Spleen (tissue), 13 donors: ENCODE measurements at places on chromosomes 2 and 18. TPM values are rescaled to one million over a fixed set of nuclear protein-coding genes. Genes with fewer than 3 reads are reported as not detected.

DNA sequence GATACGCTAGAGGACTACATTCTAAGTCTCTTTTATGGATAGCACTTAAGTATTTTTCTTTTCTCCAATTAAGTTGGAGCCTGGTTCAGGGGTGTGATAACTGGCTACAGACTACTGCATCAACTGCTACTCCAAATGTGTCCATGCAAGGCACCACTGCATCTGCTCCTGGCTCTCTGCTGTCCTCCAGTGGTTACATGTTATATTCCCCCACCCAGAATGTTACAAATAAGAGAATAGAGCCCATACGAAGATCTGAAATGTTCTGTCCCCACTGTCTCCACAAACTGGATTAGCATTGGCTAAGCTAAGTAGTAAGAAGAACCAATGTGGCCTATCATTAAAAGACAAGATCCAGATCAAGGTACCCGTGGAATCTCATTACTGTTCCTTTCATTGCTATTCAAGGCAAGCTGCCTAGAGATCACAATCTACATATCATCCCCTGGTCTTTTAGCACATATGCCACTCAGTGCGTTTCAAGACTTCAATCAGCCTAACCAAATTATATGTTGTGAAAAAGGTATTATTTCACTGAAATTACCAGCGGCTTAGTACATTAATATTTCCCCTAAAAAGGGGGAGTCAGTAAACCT, 308.3 kb upstream of the SLC8A1 start:
- DNase-seq, result no peak
- H3K27ac ChIP-seq, result no peak overlapping the region
- no peaks in the 10 kb centered on the region for H3K36me3 ChIP-seq
- H3K27me3 ChIP-seq, result no peaks in the 10 kb centered on the region
- H3K4me1 ChIP-seq, result no peaks in the 10 kb centered on the region
- no peak overlapping the region for H3K4me3 ChIP-seq

- H3K4me3 ChIP-seq, result no peak overlapping the region
- no peaks in the 10 kb centered on the region for H3K36me3 ChIP-seq
- H3K4me1 ChIP-seq, result no peaks in the 10 kb centered on the region
- H3K27ac ChIP-seq, result no peak overlapping the region
These were observed 589.5 kb upstream of the NXPH2 start for GRCh38 chr2:139369423-139370409.

- H3K36me3 ChIP-seq, result no peaks in the 10 kb centered on the region
- H3K27ac ChIP-seq, result no peak overlapping the region
- no peak for DNase-seq
- no peaks in the 10 kb centered on the region for H3K4me1 ChIP-seq
These were observed 101.0 kb downstream of the ALPK2 start for GRCh38 chr18:58527952-58528287.

DNA sequence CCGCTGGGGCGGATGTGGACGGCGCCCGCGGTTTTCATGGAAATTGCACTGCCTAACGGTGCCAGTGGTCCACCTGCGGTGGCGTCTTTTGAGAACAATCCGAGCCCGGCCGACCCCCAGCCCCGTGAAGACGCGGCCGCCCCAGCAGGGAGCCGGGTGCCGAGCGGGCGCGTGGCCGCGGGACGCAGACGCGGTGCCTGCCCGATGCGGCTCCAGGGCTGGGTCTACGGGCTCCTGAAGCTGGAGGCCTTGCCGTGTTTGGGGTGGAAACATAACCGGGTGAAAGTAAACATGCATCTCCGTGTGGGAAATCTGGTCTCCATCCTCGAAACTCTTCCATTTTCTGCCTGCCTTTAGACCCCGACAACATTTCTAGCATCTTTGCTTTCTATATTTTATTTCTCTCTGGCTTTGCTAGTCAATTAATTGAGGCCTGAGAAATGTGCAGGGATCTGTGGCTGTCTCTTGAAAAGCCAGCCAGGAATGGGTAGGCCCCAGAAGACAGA, 572 bp downstream of the INPP4A start:
- H3K27ac ChIP-seq, result peak overlapping the region; percentile 92
- peaks cover 55% of the 10 kb centered on the region for H3K4me1 ChIP-seq
- H3K36me3 ChIP-seq, result no peaks in the 10 kb centered on the region

- no peak overlapping the region for H3K4me3 ChIP-seq
- H3K27ac ChIP-seq, result no peak overlapping the region
- H3K4me1 ChIP-seq, result no peaks in the 10 kb centered on the region
- H3K36me3 ChIP-seq, result no peaks in the 10 kb centered on the region
These were observed 112.4 kb upstream of the DDX18 start for GRCh38 chr2:117702098-117702497.

DNA sequence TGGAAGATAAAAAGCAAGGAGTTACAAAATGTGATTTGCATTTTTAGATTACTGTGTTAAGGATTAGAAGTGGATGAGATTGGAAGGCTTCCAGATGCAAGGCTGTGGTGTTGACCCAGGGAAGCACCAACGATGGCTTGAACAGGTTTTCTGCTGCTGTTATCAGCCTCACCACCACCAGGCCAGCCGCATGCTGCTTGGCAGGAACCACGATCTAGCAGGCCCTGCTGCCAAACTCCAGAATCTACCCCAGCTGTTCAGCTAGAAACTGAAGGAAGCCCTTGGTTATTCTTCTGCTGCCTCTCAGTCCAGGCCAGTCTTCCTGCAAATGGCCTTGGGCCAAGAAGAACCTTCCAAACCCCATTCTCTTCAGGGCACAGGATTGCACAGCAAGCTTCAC, 133.9 kb downstream of the MTCL1 start:
- no peak for DNase-seq
- H3K27me3 ChIP-seq, result no peaks in the 10 kb centered on the region
- no peak overlapping the region for H3K4me3 ChIP-seq
- no peaks in the 10 kb centered on the region for H3K4me1 ChIP-seq
- H3K36me3 ChIP-seq, result no peaks in the 10 kb centered on the region

DNA sequence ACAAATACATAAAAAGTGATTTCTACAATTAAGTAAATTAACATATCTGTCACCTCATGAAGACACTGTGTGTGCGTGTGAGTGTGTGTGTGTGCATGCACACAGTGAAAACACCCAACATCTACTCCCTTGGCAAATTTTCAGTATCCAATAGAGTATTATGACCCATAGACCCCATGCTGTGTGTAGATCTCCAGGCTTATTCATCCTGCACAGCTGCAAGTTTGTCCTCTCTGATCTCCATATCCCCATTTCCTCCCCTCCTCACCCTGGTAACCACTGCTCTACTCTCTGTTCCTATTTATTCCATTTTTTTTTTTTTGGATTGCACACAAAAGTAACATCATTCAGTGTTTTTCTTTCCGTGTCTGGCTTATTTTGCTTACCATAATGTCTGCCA, 391.0 kb downstream of the SOX11 start:
- H3K4me1 ChIP-seq, result no peaks in the 10 kb centered on the region
- no peak overlapping the region for H3K4me3 ChIP-seq
- H3K36me3 ChIP-seq, result no peaks in the 10 kb centered on the region
- no peaks in the 10 kb centered on the region for H3K27me3 ChIP-seq
- DNase-seq, result no peak

DNA sequence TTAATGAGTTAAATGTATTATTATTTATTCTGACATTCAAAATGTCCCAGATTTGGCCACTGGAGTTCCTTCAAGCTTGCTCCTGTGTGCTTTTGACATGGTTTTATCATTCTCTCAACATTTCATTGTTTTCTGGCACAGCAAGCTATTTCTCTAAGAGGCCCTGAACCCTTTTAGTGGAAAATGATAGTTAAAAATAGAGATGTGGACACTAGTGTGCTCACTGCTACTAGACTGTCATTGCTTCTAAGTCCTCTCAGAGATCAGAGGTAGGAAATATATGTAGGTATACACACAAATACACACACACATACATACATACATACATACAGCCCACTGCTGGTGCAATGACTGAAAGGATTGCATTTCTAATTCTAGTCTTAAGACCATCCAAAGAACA, 25.5 kb downstream of the WDPCP start:
- no peaks in the 10 kb centered on the region for H3K4me1 ChIP-seq
- H3K27ac ChIP-seq, result no peak overlapping the region
- H3K4me3 ChIP-seq, result no peak overlapping the region
- no peaks in the 10 kb centered on the region for H3K27me3 ChIP-seq
- no peak for DNase-seq

DNA sequence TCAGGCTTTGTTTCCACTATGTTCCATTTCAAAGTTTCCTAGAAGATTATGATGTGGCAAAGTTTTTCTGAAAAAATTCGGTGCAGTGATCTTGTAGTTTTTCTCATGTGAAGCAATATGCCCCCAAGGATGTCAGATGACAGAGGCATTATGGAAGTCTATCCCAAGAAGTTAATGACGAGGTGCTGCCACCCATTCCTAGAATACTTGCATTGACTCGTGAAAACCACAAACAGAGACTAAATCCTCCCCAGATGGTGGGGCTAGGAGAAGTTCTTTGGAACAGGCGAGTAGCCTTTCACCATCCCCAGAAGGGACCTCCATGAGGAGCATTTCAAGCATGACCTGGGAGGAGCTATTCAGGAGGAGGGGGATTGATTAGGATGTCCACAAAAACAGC, 40.2 kb upstream of the COPS8 start:
- H3K27ac ChIP-seq, result no peak overlapping the region
- H3K4me3 ChIP-seq, result no peak overlapping the region
- no peak for DNase-seq
- H3K36me3 ChIP-seq, result no peaks in the 10 kb centered on the region

DNA sequence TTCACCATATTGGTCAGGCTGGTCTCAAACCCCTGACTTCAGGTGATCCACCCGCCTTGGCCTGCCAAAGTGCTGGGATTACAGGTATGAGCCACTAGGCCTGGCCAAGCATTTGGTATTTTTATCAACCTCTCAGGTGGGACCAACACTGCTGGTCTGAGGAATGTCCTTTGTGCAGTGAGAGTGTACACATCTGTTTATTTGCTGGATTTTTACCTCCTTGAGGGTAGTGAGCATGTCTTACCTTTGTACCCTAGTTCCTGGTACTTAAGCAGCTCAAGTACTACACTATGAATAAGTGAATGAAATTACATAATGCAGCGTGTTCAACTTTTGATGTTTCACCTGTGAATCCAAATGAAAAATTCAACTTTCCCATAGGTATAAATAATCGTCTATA, 29.8 kb downstream of the SOS1 start:
- H3K27ac ChIP-seq, result no peak overlapping the region
- no peak for DNase-seq
- no peaks in the 10 kb centered on the region for H3K27me3 ChIP-seq
- H3K36me3 ChIP-seq, result no peaks in the 10 kb centered on the region
- H3K4me1 ChIP-seq, result peaks cover 20% of the 10 kb centered on the region

GRCh38 chr2:181857483-181857882, 34.0 kb upstream of the ITPRID2 start:
- no peaks in the 10 kb centered on the region for H3K27me3 ChIP-seq
- no peak overlapping the region for H3K27ac ChIP-seq
- H3K36me3 ChIP-seq, result no peaks in the 10 kb centered on the region
- no peaks in the 10 kb centered on the region for H3K4me1 ChIP-seq
- DNase-seq, result no peak

- peaks cover 9% of the 10 kb centered on the region for H3K27me3 ChIP-seq
- no peaks in the 10 kb centered on the region for H3K36me3 ChIP-seq
- H3K4me3 ChIP-seq, result no peak overlapping the region
- H3K4me1 ChIP-seq, result no peaks in the 10 kb centered on the region
These were observed 213.4 kb downstream of the CYP26B1 start for GRCh38 chr2:71934320-71934593.

GRCh38 chr2:23121968-23122648, 262.9 kb upstream of the KLHL29 start:
- no peak overlapping the region for H3K4me3 ChIP-seq
- no peaks in the 10 kb centered on the region for H3K27me3 ChIP-seq
- no peaks in the 10 kb centered on the region for H3K36me3 ChIP-seq
- no peak for DNase-seq

GRCh38 chr2:196123679-196124373, 47.6 kb downstream of the STK17B start:
- H3K4me3 ChIP-seq, result no peak overlapping the region
- H3K4me1 ChIP-seq, result no peaks in the 10 kb centered on the region
- no peak overlapping the region for H3K27ac ChIP-seq
- no peaks in the 10 kb centered on the region for H3K36me3 ChIP-seq

- no peaks in the 10 kb centered on the region for H3K27me3 ChIP-seq
- H3K27ac ChIP-seq, result no peak overlapping the region
- no peaks in the 10 kb centered on the region for H3K4me1 ChIP-seq
- H3K4me3 ChIP-seq, result no peak overlapping the region
These were observed 54.4 kb upstream of the MYO3B start for GRCh38 chr2:170123593-170123992.

DNA sequence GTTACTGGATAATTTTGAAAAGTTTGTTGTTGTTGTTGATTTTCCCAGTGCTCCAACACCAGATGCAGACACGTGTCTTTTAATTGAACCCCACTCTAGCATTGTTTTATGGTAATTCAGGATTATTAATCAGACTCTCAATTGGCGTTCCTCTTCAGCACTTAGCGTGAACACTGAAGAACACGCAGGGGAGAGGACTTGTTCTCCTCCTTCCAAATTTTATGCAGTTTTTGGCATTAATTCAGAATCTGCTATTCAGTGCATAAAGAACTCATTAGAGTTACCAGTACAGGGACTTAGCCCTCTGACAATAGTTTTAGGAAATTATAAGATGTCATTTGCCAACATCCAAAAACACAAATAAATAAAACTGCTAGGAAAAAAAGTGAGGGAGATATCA, 75.5 kb downstream of the SNTG2 start:
- H3K4me1 ChIP-seq, result no peaks in the 10 kb centered on the region
- no peak overlapping the region for H3K27ac ChIP-seq
- no peak overlapping the region for H3K4me3 ChIP-seq
- DNase-seq, result no peak

DNA sequence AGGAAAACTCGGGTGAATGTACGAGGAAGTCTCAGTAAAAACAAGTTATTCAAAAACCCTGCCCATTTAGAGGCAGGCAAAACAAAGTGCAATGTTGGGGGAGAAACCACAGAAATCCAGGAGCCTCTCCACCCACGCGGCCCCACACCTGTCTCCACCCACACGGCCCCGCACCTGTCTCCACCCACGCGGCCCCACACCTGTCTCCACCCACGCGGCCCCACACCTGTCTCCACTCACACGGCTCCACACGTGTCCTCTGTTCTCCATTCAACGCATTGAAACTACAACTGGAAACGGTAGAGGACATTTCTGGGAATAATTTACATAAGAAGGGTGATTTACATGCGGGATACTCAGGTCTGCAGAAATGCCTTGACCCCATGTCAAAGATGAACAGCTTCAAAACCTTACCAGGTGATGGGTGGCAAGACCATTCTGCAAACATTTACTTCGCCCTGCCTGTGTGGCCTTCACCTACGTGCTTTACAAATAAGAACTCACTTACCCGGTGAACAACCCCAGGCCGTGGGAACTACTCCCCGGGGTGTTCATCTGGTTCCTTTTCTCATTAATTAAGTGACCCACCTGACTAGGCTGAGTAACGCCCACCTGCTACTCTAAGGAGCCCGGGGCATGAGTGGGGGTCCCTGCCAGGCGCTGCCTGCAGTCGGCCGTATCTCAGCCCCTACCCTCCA, 100.4 kb downstream of the EIPR1 start:
- H3K27ac ChIP-seq, result no peak overlapping the region
- no peak overlapping the region for H3K4me3 ChIP-seq
- H3K27me3 ChIP-seq, result no peaks in the 10 kb centered on the region
- peak; percentile 38 for DNase-seq

- no peak for DNase-seq
- H3K27me3 ChIP-seq, result no peaks in the 10 kb centered on the region
- no peaks in the 10 kb centered on the region for H3K4me1 ChIP-seq
- H3K27ac ChIP-seq, result no peak overlapping the region
- H3K36me3 ChIP-seq, result no peaks in the 10 kb centered on the region
These were observed 273.7 kb upstream of the PIK3C3 start for GRCh38 chr18:41681138-41681880.

Gene MARCO
- 4.8 TPM for polyA plus RNA-seq

Gene CRIM1
- polyA plus RNA-seq, result 7.1 TPM

Gene FN1
- polyA plus RNA-seq, result 28.0 TPM

Gene SERPINB3
- polyA plus RNA-seq, result not detected

Gene CGREF1
- 0.42 TPM for polyA plus RNA-seq

Gene CSRNP3
- polyA plus RNA-seq, result 0.30 TPM
